Prostate gland (tissue), 2 donors: ENCODE measurements at places on chromosomes 2 and 18. TPM values are rescaled to one million over a fixed set of nuclear protein-coding genes. Genes with fewer than 3 reads are reported as not detected.

The ESPNL gene
- 3.9 TPM for total RNA-seq

The LINC00305 gene
- not detected for total RNA-seq

The EXOC6B gene
- 16.6 TPM for total RNA-seq

The RASGRP3 gene
- 21.0 TPM for total RNA-seq

The LOXHD1 gene
- total RNA-seq: not detected
